ENCODE measurements at places on chromosomes 7 and 10.

GRCh38 chr10:37456456-37456855 is 331.1 kb downstream of the ANKRD30A start:
- no peak for DNase-seq

DNA sequence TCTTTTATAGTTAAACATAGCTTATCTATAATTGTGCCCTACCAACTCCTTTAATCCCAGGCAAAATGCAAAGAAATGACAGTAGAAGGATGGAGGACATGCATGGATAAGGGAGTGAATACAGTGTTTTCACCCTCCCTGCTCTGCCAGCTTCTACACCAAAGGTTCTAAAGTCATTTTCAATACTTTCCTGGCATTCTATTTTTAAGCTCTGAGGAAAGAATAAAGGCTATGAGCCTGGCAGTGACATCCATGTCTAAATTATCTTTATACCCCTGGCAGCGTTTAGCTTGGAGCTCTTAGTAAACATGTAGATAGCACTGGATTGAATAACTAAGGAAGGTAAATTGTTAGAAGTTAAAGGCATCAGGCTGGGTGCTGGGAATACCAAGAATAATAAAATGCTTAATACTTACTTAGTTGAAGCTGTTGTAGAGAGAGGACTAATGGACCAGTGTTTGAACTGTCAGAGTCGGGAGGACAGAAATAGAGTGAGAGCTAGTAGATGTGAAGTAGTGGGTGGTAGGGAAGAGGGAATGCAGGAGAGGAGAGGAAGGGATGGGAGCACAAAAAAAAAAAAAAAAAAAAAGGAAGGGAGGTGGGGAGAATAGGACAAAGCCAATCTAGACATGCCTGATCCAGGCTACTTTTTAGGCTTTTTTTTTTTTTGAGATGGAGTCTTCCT is 518.9 kb downstream of the GALNT17 start:
- no peak for DNase-seq

DNA sequence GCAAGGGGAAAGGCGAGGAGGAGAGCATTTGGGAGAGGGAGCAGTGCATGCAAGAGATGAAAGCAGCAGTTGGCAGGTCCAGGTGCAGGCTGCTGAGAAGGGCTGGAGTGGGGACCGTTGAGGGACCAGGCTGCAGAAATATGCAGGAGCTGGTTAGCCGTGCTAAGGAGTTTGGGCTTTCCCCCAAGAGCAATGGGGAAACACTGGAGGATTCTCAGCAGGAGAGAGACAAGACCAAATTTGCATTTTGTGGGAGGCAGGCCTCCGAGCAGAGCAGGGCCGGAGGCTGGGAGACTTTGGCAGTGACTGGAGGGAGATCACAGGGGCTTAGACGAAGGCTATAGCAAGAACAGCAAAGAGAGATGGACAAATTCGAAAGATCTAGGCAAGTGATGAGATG is 11.8 kb downstream of the BTBD16 start:
- DNase-seq = no peak

- DNase-seq = no peak
These were observed 49.6 kb upstream of the HELLS start for GRCh38 chr10:94496010-94496409.

- DNase-seq = no peak
These were observed 319.4 kb upstream of the FZD8 start for GRCh38 chr10:35961501-35961900.

- DNase-seq = no peak
These were observed 50.0 kb upstream of the GTF2IRD1 start for GRCh38 chr7:74403521-74404387.

- DNase-seq = no peak
These were observed 39.5 kb downstream of the NT5C2 start for GRCh38 chr10:103153302-103154197.

DNA sequence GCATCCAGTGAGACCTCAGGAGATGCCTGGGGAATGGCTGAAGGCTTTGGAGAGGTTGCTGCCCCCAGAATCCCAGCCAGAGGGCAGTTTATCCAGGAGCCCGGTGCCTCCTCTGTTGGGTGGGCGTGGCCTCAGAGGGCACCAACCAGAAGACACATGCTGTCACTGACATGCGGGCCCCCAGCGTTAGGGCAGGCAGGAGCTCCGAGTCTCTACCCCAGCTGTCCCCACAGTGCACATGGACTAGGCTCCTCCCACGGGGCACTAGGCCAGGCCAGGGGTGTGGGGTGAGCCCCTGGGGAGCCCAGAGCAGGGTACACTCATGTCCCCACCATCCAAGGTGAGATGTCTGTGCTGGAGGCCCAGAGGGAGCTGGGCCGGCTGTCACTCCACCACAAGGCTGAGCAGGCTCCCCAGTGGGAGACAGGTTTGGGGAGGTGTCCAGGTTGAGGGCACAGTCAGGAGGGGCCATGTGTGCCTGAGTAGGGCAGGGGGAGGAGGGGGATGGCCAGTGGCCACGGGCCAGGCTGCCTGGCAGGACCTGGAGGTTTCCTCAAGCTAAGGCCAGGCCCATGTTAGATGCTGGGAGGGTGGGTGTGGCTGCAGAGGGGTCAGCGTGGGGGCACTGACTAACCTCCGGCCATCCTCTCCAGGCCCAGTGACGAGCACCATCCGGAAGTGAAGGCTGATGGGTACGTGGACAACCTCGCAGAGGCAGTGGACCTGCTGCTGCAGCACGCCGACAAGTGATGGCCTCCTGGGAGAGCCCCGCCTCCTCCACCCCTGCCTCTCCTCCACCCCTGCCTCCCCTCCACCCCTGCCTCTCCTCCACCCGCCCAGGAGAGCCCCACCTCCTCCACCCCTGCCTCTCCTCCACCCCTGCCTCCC is 131.3 kb downstream of the FAM53B start:
- peak; percentile 50 for DNase-seq

GRCh38 chr10:78584266-78584665 is 484.5 kb upstream of the ZMIZ1 start:
- no peak for DNase-seq

DNA sequence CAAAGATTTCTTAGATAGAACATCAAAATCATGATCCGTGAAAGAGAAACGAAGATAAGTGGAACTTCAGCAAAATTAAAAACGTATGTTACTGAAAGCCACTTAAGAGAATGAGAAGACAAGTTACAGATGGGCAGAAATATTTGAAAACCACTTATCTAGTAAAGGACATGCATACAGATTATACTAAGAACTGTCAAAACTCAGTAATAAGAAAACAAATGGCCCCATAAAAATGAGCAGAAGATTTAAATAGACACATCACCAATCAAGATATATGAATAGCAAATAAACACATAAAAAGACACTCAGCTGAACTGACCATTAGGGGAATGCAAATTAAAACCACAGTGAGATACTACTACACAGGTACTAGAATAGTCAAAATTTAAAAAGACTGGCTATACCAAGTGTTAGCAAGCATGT is 343.7 kb downstream of the PTEN start:
- DNase-seq = no peak

- DNase-seq = no peak
These were observed 214.2 kb downstream of the GRID1 start for GRCh38 chr10:86152354-86152753.

- no peak for DNase-seq
These were observed 8.9 kb downstream of the IGFBP1 start for GRCh38 chr7:45897042-45897690.

DNA sequence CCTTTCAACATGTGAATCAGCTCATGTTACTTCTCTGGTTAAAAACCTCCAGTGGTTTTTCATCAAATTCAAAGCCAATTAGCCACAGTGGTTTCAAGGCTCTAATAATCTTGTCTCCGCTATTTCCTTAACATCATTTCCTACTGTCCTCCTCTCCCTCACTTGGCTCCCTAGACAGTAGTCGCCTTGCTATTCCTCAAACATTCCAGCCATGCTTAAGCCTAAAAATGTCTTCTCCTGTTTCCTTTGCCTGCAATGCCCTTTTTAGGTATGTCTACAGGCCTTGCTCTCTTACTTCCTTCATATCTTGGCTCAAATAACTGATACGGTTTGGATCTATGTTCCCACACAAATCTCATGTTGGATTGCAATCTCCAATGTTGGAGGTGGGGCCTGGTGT is 779.4 kb upstream of the LRRN3 start:
- DNase-seq = no peak

DNA sequence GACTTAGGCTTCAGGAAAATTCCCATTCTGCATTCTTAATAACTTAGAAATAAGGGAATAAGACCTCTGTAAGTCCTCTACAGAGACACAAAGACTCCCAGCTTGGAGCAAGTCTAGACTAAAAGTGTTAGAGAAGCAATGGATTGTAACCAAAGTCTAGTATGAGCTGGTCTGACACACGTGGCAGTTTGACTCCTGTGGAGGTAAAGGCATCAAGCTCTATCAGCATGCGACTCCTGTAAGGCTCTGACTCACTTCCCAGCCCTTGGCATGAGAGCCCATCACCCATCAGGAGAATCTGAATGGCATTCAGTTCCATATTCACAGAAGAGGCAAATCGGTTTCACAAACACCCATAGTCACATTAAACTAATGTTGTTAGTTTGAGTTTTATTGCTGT is 4.4 kb upstream of the VSTM4 start:
- DNase-seq = no peak

GRCh38 chr10:132546567-132547420 is 9.2 kb downstream of the INPP5A start:
- DNase-seq = no peak

GRCh38 chr7:33905389-33906032 is at the start of gene BMPER:
Gene BMPER (plus strand): TSS chr7:33905539. CDS start chr7:33905614, 75 bp downstream.
- DNase-seq = no peak

DNA sequence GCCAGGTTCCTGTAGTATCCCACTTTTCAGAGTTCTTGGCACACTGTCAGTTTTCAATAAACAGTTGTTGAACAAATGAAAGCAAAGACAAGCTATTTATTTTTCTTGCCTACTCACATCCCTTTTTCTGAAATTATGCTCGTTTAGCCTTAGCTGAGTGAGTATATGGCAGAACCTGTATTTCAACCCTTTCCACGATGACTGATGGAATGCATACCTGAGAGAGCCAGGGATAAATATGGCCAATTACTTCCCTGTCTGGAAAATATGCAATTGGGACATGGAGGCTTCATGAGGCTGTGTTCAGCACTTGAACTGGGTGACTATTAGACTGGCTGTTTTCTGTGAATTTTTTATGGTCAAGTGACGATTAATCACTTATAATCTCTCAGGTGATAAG is 144.5 kb upstream of the POT1 start:
- no peak for DNase-seq

DNA sequence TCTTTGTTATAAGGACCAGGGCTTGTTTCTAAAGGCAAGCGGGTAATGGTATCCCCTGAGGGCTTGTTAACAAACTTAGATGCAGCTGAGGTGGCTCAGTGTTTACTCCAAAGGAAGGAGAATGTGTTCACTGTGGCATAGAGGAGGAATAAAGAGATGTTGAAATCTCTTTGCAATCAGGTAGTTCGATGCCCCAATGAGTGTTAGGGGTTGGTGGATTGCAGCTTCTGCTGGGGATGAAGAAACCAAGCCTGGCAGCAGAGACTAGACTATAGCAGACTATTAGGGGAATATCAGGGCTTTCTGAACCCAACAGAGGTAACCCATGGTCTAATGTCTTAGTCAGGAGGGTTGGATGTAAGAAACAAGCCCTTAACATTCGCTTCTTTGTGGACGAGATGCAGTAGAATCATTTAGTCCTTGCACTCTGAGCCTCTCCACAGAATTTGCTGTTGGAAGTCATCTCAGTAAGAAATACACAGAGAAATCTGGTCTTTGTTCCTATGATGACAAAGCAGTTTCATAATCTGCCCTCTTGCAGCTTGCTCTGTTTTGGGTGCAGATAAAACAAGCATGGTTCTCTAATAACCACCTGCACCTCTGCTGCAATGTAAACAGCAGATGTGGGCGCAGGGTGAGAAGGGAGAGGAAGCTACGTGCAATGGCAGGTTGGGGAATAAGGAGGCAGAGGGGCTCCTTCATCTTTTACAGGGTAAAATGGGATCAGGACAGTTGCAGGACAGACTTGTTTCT is 108.6 kb downstream of the NRF1 start:
- DNase-seq = no peak

- DNase-seq = no peak
These were observed 66.9 kb upstream of the ARHGAP21 start for GRCh38 chr10:24790599-24790998.

DNA sequence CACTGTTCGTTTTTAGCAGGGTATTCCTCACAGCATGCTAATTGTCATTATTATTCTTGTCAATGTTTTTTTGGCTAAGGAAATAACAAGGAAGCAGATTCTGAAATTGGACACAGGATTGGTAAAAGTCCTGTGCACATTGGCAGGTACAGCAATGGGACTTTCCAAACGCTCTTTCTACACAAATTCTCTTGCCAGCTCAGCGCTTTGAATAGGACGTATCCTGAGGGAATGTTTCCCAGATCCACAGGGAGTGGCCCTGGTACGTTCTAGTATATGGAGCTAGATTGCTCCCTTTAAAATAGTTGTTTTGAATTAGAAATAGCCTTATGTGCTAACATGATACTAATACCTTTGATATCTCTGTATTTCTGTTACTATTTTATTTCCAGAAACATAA is 82.8 kb upstream of the GRB10 start:
- no peak for DNase-seq

DNA sequence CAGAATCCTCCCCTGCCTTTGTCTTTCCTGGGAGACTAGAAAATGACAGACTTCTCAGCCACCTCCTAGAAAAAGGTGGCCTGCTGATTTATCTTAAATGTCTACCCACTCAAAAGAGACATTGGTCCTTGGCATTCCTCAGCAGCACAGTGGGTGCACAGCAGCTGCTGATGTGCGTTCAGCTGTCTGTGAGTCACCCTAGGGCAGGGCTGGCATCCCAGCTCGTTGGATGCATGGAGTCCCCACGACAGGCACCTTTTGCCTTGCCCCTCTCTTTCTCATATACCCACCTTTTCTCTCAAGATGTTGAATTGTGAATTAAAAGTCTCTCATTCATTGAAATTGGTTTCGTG is 113.0 kb downstream of the DOCK1 start:
- no peak for DNase-seq

DNA sequence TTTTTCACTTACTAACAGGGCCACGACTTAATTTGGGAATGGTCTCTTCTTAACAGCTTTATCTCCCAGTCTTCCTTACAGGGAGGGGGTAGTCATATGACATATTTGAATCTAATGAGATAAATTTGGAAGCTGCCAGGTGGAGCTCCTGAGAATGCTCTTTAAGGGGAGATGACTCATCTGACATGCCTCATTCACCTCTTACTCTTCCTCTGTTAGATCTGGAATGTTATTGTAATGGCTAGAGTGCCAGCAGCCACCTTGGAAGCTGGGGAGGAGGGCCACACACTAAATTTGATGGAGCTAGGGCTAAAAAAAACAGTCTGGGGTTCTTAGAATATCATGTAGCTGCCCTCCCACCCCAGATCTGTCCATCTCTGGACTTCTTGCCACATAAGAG is 22.7 kb downstream of the HECW1 start:
- DNase-seq = no peak

- DNase-seq = no peak
These were observed 164.6 kb upstream of the TNS3 start for GRCh38 chr7:47746468-47746867.

GRCh38 chr10:61452151-61452651 is 980 bp downstream of the TMEM26 start:
- no peak for DNase-seq

GRCh38 chr7:124603066-124603465 is 162.5 kb downstream of the GPR37 start:
- no peak for DNase-seq

- no peak for DNase-seq
These were observed 21.1 kb downstream of the SCART1 start for GRCh38 chr10:133474665-133475424.

Data from CD4-positive, alpha-beta T cell treated with Interleukin-21 for 1 hour (primary cell).